ENCODE measurements at places on chromosomes 6 and 20. TPM values are rescaled to one million over a fixed set of nuclear protein-coding genes. Genes with fewer than 3 reads are reported as not detected.

- no peak overlapping the region for H3K4me3 ChIP-seq
- H3K27me3 ChIP-seq, result no peaks in the 10 kb centered on the region
- H3K4me1 ChIP-seq, result no peaks in the 10 kb centered on the region
- H3K36me3 ChIP-seq, result no peaks in the 10 kb centered on the region
These were observed 80.3 kb upstream of the CNKSR3 start for GRCh38 chr6:154590756-154591155.

GRCh38 chr6:36526066-36526465 lies 21.2 kb downstream of the STK38 start:
- DNase-seq, result no peak
- no peak overlapping the region for H3K27ac ChIP-seq
- no peaks in the 10 kb centered on the region for H3K4me1 ChIP-seq
- H3K27me3 ChIP-seq, result no peaks in the 10 kb centered on the region
- no peak overlapping the region for H3K4me3 ChIP-seq
- peaks cover 39% of the 10 kb centered on the region for H3K36me3 ChIP-seq

Gene RAD21L1
- not detected for total RNA-seq

Gene ADNP
- 22.8 TPM for total RNA-seq

- no peak overlapping the region for H3K4me3 ChIP-seq
- H3K27ac ChIP-seq, result no peak overlapping the region
- H3K36me3 ChIP-seq, result no peaks in the 10 kb centered on the region
- no peaks in the 10 kb centered on the region for H3K27me3 ChIP-seq
- no peak for DNase-seq
These were observed 127.6 kb downstream of the KIF13A start for GRCh38 chr6:17859846-17860245.

Gene C6orf52
- total RNA-seq, result 1.7 TPM

Gene TAGAP
- 22.3 TPM for total RNA-seq

GRCh38 chr20:5570452-5570851 lies 179.7 kb upstream of the SHLD1 start:
- H3K4me1 ChIP-seq, result no peaks in the 10 kb centered on the region
- H3K36me3 ChIP-seq, result peaks cover 28% of the 10 kb centered on the region
- H3K27me3 ChIP-seq, result no peaks in the 10 kb centered on the region
- H3K4me3 ChIP-seq, result no peak overlapping the region
- peak overlapping the region; percentile 64 for H3K27ac ChIP-seq

- no peaks in the 10 kb centered on the region for H3K36me3 ChIP-seq
- no peaks in the 10 kb centered on the region for H3K27me3 ChIP-seq
- H3K4me3 ChIP-seq, result no peak overlapping the region
- H3K27ac ChIP-seq, result no peak overlapping the region
These were observed 14.2 kb upstream of the SLCO4A1 start for GRCh38 chr20:62627901-62628612.

- H3K4me3 ChIP-seq, result no peak overlapping the region
- H3K27ac ChIP-seq, result no peak overlapping the region
- no peaks in the 10 kb centered on the region for H3K27me3 ChIP-seq
- H3K36me3 ChIP-seq, result no peaks in the 10 kb centered on the region
- DNase-seq, result no peak
These were observed 413.2 kb downstream of the LMBRD1 start for GRCh38 chr6:69383627-69384026.

Gene AARS2
- 9.8 TPM for total RNA-seq

Gene IL17A
- total RNA-seq, result 0.05 TPM

DNA sequence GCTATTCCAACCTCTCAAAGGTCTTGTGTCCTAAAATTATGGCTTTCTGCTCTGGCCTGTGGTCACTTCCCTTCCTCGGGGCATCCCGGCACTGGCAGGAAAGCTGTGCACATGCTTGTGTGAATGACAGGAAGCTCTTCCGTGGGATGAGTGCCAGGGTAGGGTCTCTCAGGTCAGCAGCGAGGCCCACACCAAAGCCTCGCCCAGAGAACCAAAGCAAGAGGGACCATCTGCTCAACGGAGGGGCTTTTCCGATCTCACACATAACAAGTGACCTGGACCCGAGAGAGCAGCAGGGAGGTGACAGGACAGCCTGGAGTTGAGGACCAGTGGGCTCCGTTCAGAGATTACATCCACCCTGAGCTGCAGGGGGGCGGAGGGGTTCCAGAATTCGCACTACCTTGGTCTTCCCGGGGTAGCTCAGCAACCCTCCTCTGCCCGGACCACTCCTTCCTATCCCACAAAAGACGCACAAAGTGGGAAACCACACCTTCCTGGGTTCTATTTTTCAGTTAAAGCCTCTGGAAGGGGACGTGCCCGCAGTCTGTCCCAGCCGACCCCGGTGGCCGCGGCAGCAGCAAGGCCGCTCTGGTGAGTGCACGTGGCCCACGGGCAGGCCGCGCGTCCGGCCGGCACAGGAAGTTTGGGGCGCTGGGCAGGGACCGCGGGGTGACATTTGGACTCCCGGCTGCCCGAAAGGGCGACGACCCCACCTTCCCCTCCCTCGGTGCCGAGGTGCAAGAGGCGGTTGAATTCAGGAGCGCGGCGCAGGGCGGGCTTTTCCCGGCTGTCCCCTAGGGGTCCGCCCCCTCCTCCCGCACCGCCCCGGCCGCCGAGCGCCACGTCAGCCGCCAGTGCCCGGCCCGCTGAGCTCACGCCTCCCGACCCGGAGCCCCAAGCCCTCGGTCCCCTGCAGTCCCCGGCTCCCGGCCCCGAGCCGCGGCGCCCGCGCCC lies 988 bp downstream of the TXNDC5 start:
- peaks cover 14% of the 10 kb centered on the region for H3K4me1 ChIP-seq
- no peak for DNase-seq
- H3K4me3 ChIP-seq, result peak overlapping the region; percentile 75

All from thymus (tissue), 14 donors.